Skeletal muscle cell (primary cell): ENCODE measurements at places on chromosomes 5 and 9.

DNA sequence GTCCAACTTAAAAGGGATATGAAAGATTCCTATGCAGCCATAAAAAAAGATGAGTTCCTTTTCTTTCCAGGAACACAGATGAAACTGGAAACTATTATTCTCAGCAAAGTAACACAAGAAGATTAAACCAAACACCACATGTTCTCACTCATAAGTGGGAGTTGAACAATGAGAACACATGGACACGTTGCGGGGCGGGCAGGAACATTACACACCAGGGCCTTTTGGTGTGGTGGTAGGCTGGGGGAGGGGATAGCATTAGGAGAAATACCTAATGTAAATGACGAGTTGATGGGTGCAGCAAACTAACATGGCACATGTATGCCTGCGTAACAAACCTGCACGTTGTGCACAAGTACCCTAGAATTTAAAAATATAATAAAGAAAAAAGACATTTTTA is 516.1 kb downstream of the LRRC70 start:
- DNase-seq, result no peak

DNA sequence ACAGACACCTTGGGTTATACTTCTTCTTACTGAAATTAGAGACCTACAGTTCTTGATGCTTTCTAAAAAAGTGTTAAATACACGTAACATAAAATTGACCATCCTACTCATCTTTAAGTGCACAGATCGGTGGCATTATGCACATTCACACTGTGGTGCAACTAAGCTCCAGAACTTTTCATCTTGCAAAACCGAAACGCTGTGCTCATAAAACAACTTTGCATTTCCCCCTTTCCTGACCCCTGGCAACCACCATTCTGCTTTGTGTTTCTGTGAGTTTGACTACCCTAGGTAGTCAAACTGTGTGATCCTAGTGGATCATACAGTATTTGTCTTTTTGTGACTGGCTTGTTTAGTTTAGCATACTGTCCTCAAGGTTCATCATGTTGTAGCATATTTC is 3.9 kb downstream of the MVB12B start:
- DNase-seq, result no peak

GRCh38 chr5:7576023-7576715 is 180.2 kb downstream of the ADCY2 start:
- DNase-seq, result no peak

GRCh38 chr9:98551511-98552286 is 157.0 kb downstream of the GABBR2 start:
- DNase-seq, result peak; percentile 52

- DNase-seq, result no peak
These were observed 4.4 kb downstream of the NEURL1B start for GRCh38 chr5:172645271-172646055.

DNA sequence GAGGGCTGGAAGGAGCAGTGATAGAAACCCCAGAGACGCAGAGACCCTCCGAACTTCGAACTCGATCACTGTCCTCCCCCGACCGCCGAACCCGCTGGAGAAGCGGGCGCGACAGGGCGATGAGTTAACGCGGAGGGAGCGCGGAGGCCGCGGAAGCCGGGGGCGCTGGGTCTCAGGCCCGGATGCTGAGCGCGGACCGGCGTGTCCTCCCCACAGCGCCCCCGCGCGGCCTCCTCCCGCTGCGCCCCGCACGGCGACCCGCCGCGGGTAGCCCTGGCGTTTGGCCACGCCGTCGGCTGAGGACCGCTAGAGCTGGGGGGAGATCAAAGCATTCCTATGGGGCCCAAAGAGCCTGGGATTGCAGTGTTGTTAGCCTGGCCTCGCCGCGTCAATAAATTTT is 7.7 kb upstream of the DMRT2 start:
- no peak for DNase-seq

- no peak for DNase-seq
These were observed 38.5 kb upstream of the LCP2 start for GRCh38 chr5:170336065-170336464.

DNA sequence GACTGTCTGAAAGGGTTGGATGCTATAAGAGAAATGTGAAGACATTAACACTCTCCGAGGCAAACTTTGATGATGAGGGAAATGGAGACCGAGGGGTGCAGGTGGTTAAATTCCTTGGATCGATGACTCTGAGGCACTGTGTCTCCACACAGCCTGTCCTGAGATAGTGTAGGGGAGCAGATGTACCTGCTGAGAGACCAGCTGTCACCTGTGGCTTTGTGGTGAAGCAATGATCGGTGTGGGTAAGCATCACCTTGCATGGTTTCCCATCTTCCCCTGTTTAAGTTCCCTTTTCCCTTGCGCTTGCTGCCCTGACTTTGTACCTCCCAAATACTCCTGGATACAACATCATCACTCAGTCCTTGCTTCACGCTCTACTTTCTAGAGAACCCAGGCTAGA is 9.8 kb upstream of the MIER3 start:
- no peak for DNase-seq

- no peak for DNase-seq
These were observed 147.8 kb downstream of the MAST4 start for GRCh38 chr5:66744040-66744439.

DNA sequence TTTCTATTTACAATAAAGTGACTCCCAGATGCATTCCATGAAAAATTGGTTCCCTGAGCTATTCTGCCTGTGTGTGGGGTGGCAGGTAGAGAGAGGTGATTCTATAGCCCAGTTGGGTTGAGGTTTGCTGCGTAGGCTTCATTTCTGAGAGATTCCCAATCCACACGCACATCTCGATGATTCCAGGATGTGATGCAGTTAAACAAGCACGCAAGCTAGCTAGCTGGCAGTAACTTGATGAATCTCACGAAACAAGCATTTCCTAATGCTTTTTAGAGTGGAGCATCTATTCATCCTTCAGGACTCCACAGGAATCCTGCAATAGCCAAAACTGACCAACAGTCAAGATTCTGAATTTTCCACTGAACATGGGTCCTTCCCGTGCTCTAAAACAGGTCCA is 43.8 kb upstream of the CER1 start:
- DNase-seq, result no peak

GRCh38 chr5:150500328-150500841 is 7.5 kb upstream of the NDST1 start:
- no peak for DNase-seq

- no peak for DNase-seq
These were observed 956 bp downstream of the MBLAC2 start for GRCh38 chr5:90473396-90474234.

GRCh38 chr5:64615895-64616294 is 74.4 kb upstream of the SHISAL2B start:
- no peak for DNase-seq

DNA sequence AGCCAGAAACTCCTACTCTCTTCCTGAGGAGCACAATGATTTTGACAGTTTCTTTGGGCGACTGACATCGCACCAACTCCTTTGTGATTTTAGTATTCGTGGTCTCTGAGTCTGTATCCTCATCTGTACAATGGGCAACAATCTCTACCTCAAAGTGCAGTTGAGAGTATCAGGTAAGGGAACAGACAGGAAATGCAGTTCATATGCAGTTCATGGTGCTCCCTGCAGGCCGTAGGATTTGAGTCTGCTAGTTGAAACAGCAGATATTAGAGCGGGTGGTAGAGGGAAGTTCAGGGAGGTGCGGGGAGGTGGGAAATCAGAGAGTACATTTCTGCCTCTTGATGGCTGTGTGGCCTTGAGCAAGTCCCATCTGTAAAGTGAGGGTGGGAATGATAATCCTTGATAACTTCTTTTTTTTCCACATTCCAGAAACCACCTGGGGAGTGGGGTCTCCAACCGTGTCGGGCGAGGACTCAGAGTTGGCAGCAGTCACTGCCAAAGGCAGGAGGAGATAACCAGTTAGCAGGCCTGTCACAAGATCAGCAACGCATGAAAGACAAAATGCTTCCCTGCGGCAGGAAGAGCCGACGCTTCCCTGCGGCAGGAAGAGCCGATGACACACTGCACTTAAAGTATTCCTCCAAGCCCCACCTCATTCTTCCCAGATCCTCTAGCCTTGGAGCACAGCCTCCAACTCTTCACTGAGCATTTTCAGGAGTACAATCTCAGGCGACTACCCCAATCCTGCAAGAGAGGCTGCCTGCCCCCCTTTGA is 6.0 kb upstream of the NEK6 start:
- DNase-seq, result no peak

GRCh38 chr5:154368041-154368800 is 77.6 kb upstream of the SAP30L start:
- DNase-seq, result peak; percentile 86

GRCh38 chr9:121871431-121872025 is 220.1 kb downstream of the DAB2IP start:
- no peak for DNase-seq

GRCh38 chr9:94173632-94174031 is 85.5 kb upstream of the ZNF169 start:
- no peak for DNase-seq

DNA sequence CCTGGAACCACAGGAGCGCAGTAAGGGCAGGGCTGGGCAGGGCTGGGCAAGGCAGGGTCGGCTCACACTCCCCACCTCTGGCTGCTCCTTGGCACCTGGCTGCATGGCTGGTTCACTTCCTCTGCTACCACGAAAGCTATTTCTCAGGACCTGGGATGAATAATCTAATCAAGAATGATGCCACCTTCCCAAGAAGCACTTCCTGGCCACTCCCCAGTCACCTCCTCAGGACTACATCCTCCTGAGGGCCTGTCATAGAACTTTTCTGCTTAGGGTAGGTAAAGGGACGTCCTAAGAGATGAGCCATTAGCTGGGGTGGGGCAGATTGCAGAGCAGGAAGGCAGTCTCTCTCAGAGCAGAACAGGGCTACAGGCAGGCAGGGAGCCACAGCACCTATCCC is 288.2 kb upstream of the MAP3K1 start:
- DNase-seq, result no peak

- DNase-seq, result no peak
These were observed 2.3 kb downstream of the CRB2 start for GRCh38 chr9:123358181-123358905.

DNA sequence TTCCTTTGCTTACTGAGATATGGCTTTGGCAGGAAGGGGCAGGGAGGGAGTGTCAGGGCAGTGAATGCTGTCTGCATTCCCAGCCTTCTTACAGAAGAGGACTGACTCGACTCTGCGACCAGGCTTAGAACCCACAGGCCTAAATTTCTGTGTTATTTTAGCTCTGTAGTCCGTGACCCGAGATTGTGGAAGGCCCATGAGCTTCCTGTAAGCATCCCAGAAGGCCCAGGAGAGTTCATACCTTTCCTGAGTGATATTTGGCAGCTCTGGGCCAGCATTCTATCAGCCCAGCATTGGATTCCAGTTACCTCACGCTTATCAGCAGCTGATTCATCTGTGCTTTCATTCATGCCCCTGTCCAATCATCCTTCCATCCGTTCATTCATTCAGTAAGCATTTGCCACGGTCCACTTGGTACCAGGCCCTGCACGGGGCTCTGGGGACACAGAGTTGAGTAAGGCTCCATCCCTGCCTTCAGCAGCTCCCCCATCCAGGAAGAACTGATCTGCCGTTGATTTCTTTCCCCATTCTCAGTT is 28.2 kb upstream of the RPL26L1 start:
- peak; percentile 80 for DNase-seq

GRCh38 chr5:119288379-119289033 is 67.3 kb upstream of the TNFAIP8 start:
- DNase-seq, result no peak

DNA sequence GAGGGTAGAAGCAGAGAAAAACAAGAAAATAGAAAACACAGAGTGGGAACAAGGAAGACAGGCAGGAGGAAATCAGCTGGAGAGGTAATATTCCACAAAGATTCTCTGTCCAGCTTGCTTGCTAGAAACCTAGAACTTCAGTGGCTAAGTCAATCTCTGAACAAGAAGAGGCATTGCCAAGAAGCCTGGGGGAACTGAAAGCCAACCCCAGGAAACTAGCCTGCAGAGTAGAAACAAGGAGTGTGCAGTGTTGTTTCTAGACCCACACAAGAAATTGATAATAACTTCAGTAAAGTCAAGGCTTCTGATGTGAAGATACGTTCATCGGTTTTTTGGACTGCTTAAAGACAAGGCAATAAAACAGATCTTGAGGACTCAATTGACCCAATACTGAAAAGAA is 234.5 kb upstream of the MAP3K1 start:
- DNase-seq, result no peak

- DNase-seq, result no peak
These were observed 4.0 kb upstream of the TEX48 start for GRCh38 chr9:114685951-114686350.

- no peak for DNase-seq
These were observed 95.0 kb downstream of the KCNT1 start for GRCh38 chr9:135796784-135797485.

- DNase-seq, result peak; percentile 38
These were observed 136.6 kb upstream of the EPB41L4A start for GRCh38 chr5:112555691-112556090.

GRCh38 chr9:79660615-79661014 is 88.8 kb downstream of the TLE4 start:
- DNase-seq, result no peak

- no peak for DNase-seq
These were observed at the start of gene CARD6 for GRCh38 chr5:40841068-40841805. CARD6 (plus strand) TSS chr5:40841367; CDS start chr5:40841383, 16 bp downstream.

- no peak for DNase-seq
These were observed 394.5 kb downstream of the NFIB start for GRCh38 chr9:13919401-13919800.

- DNase-seq, result no peak
These were observed 24.7 kb upstream of the ACOT12 start for GRCh38 chr5:81418606-81419005.

DNA sequence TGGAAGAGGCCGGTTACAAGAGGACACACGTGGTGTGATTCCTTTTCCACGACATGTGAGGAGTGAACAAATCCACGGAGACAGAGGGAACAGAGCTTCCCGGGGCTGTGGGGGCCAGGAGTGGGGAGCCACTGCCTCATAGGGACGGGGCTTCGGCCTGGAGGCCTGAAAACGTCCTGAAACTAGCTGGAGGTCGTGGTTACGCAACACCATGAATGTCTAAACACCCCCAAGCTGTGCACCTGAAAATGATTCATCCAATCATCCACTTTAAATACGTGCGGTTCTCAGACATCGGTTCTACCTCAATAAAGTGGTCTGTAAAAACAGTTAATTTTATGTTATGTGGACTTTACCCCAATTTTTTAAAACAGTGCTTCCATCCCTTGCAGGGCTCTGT is 65.3 kb upstream of the PPP1R26 start:
- no peak for DNase-seq

DNA sequence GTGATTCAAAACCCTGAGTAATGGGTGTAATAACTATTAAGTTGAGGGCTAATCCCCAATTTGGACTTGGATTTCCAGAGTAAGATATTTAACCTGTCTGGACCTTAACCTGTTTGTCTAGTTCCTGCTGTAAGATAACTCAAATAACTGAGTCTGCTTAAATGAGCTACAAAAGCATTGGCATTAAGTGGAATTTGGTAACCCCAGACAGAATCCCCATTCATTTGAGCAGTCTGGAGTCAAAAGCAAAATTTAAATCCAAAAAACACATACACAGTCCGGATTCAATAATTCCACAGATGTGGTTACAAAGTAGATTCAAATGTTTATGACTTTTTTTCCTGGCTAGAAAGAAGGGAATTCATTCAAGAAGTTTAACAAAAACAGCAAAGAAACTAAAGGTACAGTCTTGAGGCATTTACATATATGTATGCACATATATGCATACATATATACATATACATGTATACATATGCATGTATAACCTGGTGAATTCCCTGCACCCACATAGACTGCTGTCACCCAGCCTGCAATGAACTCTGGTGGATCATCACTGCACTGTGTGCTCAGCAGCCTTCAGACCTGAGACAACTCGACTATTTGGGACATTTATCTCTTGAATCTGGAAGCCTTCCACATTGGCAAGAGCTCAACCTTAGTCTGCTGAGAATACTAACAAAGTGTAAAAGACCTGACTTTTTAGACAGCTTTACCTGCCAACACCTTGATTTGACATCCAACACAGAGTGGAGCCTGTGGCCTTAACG is 205.4 kb downstream of the LURAP1L start:
- no peak for DNase-seq

- no peak for DNase-seq
These were observed 289.5 kb upstream of the MPDZ start for GRCh38 chr9:13568841-13569601.
